Karpas-422 (cell line): ENCODE measurements at places on chromosomes 11 and 22. TPM values are rescaled to one million over a fixed set of nuclear protein-coding genes. Genes with fewer than 3 reads are reported as not detected.
A peak's percentile ranks its signal among the peaks of the same experiment; 100 is the strongest.

- no peak for DNase-seq
These were observed 69.3 kb upstream of the WNT7B start for GRCh38 chr22:46046299-46046685.

- no peak for DNase-seq
These were observed 11.4 kb downstream of the KCNJ5 start for GRCh38 chr11:128902515-128903066.

- no peak for DNase-seq
These were observed 126.1 kb downstream of the DSCAML1 start for GRCh38 chr11:117670924-117671323.

DNA sequence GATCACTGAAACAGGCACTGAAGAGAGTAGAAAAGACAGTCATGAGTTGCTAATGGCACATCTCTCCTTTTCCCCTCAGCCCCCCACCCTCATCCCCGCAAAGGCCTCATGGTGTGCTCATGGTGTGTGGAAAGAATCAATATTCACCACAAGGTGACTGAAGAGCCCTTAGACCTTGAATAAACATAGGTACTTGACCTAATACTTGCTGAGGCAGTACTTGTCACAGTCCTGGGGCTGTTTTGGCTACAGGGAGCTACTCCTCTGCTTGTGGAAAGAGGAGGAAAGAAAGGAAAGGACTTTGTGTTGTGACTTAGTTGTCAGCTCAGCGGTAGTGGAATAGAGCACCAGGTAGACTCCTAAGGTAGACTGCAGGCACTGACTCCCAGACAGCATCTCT, 537.8 kb upstream of the CCDC179 start:
- DNase-seq = no peak

DNA sequence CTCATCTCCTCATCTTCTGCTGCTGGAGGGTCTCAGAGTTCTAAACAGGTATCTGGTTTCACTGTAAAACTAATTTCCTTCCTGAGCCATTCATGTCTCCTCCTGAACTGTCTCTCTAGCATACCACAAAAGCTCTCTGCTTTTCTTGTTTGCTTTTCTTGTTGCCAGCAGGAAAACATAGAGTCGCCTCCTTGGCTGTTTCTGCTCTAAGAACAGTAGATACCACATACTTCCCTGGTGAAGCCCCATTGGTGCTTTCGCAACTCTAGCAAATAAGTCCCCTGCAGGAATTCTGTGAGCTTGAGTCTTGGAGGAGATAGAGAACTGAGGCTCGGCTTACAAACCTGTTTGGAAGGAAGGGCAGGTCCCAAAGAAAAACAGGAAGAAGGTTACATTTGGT, 7.0 kb downstream of the DIXDC1 start:
- DNase-seq = no peak

DNA sequence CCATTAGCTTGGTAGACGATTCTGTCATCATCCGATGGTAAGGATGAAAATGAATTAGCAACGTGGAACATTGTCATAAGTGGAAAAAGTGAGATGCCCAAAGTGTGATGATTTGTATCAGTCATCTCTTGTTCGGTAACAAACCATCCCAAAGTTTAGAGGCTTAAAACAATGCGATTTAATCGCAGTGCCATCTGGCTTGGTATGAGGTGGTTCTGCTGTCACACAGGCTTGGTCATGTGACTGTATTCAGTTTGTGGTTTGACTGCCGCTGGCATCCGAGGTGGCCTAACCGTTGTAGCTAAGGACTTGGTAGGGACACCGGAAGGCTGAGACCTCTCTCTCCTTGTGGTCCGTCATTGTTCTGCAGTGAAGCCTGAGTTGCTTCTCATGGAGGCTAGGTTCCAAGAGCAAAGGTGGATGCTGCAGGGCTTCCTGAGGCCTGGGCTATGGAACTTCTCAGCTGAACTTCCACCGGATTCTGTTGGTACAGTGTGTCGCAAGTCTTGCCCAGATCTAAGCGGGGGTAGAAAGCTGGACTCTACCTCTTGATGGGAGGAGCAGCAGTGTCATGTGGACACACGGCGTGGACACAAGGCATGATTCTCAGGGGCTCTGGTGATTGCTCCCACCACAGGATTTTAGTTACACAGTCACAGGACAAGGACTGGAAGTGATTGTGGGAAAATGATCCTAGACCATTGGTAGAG, 36.3 kb downstream of the BCR start:
- no peak for DNase-seq

- no peak for DNase-seq
These were observed 508.4 kb upstream of the LUZP2 start for GRCh38 chr11:23988381-23989006.

GRCh38 chr11:76140912-76141574, 65.3 kb downstream of the WNT11 start:
- DNase-seq = no peak

DNA sequence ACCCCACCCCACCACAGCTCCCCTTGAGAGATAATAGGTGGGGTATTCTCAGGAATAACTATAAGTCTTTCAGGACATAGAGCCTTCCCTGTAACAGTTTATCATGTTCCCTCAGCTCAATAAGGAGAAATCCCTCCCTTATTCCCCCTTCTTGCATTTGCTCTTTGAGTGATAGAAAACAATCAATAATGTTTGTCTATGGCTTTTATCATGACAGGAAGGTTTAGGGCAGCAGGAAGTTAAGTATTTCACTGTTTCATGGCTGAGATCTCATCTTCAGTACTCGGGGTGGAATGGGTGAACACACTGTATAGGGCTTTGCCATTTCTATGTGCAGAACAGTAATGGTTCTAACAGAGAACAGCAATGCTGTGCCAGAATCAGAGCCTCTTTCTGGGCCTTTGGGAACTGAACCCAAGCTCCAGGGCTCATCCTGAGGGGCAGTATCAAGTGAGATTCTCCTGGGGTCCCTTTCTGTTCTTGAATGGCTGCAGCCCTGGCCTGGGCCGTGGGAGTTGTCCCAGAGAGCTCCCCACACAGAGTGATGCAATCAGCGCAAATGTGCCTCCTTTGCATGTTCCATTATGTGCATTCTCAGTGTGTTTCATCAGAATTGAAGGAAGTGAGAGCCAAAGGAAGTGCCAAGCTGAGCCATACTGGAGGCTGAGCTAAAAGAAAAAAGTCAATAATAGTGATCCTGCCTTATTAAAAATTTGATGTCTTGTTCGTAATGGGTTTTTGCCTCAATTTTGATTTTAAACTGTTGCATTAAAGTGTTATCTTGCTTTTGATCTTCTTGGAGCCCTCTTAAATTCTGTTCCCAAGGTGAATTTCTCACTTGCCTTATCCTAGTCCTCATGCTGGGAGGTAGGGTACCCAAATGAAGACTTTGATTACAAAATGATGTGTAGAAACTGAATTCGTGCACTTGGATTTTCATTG, 2.9 kb upstream of the CYP2R1 start:
- DNase-seq = peak; percentile 72

- DNase-seq = no peak
These were observed 540.8 kb downstream of the INSC start for GRCh38 chr11:15655552-15655951.

DNA sequence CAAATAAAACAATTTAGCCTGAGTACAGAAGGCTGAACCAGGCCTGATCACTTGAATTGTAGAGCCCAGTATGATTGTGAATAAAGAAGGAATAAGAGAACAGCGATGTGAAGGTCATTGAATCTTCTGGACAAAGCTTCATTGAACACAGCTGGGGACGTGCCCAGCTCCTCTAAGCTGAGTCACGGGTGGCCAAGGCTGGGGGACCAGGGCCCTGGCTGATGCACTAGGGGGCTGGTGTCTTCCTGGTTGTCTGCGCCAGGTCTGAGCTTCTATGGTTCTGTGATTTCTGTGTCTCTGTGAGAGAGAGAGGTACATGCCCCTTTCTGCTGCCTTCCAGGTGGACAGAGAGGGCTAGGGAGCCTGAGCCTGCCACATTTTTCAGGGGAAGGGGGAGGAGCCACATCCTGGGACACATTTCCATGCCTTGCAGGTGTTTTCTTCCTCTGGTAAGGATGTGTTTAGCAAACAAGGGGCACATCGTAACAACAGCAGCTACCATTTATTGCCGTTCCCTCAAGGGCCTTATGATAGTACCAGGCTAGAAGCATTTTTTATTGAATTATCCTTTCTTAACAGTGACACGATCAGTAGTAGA, 135.7 kb downstream of the C11orf91 start:
- no peak for DNase-seq

DNA sequence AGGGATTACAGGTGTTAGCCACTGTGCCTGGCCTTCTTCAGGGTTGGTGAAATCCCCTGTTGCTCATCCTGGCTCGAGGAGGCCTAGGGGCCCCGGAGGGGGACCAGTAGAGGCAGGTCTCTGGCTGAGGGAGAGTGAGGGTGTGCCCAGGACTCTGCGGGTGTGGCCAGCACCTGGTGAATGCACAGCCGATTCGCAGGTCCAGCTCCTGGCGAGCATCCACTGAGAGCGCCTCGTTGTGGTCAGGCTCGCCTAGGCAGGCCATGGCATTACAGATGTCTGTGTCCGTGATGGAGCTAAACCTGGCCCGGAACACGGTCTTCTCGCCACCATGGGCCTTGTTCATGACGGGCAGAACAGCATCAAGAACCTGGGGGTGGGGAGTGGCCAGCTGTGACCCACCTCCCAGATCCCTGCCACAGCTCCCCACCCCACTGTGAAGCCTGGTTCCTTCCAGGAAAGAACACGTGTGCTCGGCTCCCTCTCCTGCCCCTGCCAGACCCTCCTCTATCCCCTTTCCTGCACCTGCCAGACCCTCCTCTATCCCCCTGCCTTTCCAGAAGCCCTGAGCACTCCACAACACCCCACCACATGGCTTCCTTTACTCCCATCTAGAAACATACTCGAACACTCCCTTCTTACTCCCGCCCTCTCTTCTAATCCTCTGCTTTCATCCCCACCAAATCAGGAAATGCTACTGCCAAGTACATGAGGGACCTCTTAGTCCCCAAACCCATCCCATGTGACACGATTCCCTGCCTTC, 12.4 kb downstream of the TOP3B start:
- no peak for DNase-seq

- no peak for DNase-seq
These were observed 80.1 kb downstream of the EMSY start for GRCh38 chr11:76524919-76525318.

Gene NOX4
- total RNA-seq = not detected in 2 replicates

Gene ZBED4
- 22.9 and 24.6 TPM in 2 replicates for total RNA-seq

Gene TMEM41B
- total RNA-seq = 45.2 and 88.6 TPM in 2 replicates

Gene MUC6
- total RNA-seq = not detected in 2 replicates

Gene FGF3
- total RNA-seq = not detected in 2 replicates

Gene INPP5J
- 14.4 and 18.3 TPM in 2 replicates for total RNA-seq

Gene POTEH
- not detected in 2 replicates for total RNA-seq

Gene KCNJ4
- not detected in 2 replicates for total RNA-seq

Gene C11orf42
- total RNA-seq = not detected in 2 replicates

Gene RIMBP3B
- 0.29 and 0.34 TPM in 2 replicates for total RNA-seq

Gene GLYAT
- total RNA-seq = not detected in 2 replicates

Gene SCT
- not detected in 2 replicates for total RNA-seq
